ENCODE measurements at places on chromosomes 6 and 20. TPM values are rescaled to one million over a fixed set of nuclear protein-coding genes. Genes with fewer than 3 reads are reported as not detected.

ADGRF5 gene
- total RNA-seq: 56.9 TPM

ADGRG6 gene
- 13.4 TPM for total RNA-seq

HLA-DRB5 gene
- 27.1 TPM for total RNA-seq

EYA4 gene
- 8.5 TPM for total RNA-seq

ETV7 gene
- 0.63 TPM for total RNA-seq

SCRT2 gene
- total RNA-seq: not detected

B3GAT2 gene
- not detected for total RNA-seq

ZDHHC14 gene
- total RNA-seq: 12.1 TPM

ZNF165 gene
- 0.44 TPM for total RNA-seq

PRR18 gene
- 0.65 TPM for total RNA-seq

HLA-DOB gene
- 0.27 TPM for total RNA-seq

FOXS1 gene
- total RNA-seq: 3.1 TPM

SCUBE3 gene
- 0.44 TPM for total RNA-seq

DNA sequence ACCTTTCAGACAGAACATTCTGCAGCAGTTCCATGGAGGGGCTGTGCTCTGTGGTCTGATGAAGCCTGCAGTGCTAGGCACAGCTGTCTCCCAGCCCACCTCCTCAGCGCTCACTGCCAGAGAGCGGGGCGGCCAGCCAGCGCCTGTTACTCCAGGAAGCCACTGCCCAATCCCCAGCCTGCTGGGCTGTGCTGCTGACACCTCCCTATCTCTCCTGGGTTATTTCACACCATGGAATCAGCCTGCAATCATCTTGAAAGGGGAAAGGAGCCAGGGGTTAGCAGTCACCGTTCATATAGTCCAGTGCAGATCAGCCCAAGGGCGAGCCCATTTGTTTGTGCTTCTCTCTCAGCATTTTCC is 46.3 kb upstream of the NHSL1 start:
- peak; percentile 87 for DNase-seq

DNA sequence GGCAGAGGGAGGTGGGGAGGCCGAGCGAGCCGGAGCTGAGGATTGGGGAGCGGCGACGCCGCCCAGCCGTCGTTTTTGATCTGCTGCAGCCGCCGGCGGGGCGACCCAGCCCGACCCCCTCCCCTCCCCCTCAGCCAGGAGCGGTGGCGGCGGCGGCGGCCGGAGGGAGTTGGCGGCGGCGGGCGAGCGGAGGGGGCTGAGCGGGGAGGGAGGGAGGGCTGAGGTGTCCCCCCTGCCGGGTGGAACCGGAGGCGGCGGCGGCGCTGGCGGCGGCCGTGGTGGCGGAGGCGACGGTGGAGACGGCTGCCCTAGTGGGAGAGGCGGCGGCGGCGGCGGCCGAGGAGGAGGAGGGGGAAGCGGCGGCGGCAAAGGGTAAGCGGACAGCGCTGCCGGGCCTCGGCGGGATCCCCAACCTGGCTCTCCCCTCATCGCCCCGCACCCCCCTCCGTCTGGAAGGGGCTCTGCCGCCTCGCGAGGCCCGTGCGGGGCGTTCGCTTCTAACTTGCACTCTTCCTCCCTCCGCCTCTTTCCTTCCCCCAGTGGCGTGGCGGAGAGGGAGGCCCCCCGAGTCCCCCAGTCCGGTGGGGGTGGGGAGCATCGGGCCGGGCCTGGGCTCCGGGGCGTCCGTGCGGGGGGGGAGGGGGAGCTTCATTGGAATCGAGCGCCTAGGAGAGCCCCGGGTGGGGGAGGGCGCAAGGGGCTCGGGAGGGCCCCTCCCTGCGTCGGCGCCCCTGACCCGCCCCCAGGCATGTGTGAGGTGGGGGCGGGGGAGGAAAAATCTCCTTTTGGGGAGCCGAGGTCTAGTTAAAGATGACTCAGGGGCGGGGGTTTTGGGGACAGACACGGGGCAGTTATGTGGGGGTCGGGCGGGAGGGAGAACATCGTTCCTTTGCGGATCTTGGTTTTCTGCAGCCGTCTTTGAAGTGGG is at the start of gene TAB2:
Gene TAB2, plus strand, starts transcription at position 69 of the 928 bp plus-strand sequence. CDS start 52,286 bp downstream, outside the sequence.
- DNase-seq: peak; percentile 54

DNA sequence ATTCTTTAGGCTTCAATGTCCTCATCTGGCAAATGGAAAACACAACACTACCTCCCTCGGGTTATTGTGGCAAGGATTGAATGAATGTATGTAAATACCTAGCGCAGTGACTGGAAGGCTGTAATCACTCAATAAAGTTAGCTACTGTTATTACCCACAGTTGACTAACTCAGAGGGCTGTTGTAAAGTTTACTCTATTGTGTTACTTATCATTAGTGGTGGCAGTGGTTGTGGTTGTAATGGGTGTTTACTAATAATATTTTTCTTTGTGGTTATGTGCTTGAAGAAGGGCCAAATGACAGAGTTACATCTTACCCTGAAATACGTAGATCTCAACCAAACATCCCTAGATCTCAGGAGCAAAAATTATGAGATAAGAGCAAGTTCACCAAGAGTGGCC is 42.0 kb upstream of the PXDC1 start:
- no peak for DNase-seq

DNA sequence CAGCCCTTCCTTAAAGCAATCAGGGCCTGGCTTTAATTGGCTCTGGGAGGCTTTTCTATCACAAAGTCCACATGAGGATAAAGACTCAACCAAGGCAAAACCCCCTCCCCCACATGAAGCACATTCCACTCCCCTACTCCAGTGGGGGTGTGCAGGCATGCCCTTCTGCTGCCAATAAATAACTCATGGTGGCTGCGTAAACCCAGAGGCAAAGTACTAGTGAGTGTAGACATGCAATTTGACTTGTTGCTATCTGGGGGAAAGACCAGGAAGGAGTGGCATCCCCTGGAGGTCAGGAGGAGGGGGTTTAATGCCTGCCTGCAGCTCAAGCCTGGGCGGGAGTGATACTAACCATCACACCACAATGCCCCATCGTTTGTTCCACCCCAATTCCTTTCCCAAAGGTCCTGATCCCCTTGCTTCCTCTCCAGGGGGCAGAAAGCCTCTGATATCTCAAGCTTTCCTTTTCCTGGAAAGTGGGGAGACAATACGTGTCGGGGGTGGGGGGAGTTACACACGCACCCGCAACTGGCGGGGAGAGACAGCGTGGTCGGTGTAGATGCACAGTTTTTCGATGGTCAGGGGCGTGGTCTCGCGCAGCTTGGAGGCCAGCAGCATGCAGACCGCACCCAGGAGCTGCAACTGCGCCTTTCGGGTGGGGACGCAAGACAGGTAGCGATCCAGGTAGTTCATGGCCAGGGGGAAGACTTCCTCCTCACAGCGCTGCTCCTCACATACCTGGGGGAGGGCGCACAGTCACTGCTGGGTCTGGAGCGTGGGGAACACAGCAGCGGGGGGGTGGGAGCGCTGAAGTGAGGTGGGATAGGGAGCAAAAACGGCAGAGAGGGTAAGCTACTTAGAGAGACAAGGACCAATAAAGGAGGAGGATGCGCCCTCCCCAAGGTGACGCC is 1.5 kb downstream of the CCND3 start:
- DNase-seq: peak; percentile 31

DNA sequence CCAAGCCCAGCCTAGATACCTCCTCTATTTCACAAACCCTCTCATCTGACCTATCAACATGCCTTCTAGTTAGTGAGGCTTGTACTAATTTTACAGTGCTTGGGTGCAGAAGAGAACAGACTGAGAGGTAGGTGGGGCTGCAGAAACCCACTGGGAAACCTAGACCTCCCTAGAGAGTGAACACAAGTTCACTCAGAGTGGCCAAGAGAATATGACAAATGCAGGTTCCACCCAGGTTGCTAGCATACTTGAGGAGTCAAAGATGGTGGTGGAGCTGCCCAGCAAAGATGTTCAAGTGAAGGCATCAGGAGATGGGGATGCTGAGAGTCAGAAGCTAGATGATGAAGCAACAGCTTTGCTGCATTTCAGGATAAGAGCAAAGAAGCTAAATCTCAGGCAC is 337.0 kb downstream of the PTPRT start:
- DNase-seq: no peak

- no peak for DNase-seq
These were observed 100.2 kb downstream of the PSMB1 start for GRCh38 chr6:170452767-170453545.

DNA sequence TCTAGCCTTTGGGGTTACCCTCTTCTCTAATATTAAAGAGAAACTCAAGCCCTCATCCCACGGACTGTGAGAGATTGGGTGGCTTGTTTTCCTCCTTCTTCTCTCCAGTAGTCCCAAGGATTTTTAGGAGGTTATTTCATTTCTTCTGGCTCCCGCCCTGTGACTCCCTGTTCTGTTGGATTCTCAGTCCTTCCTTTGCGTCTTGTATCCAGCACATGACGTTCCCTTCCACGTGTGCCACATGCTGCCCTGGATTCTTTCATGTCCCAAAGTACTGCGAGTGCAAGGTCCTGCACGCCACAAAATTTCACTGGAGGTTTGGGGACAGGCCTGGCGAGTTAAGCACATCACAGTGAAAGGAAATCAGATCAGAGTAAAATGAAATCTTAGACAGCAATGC is 213.4 kb downstream of the PACRG start:
- DNase-seq: no peak

DNA sequence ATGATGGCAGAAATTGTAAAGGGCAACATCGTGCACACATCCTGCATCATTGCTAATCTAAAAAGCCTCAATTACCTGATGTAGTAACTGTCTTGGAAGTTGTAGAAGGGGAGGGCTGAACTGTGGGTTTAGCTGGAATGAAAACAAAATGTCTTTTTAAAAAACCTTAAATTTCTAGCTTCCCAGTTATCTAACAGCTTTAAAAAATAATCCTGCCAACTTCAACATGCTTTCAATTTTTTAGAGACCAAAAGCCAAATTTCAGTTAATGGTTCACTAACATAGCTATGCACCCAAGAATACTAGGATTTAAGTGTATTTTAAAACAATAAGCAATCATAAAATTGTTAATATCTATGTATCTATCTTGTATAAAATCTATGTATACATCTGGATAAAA is 11.9 kb downstream of the CD164 start:
- no peak for DNase-seq

- DNase-seq: no peak
These were observed 508.3 kb upstream of the SOX4 start for GRCh38 chr6:21085211-21085610.

DNA sequence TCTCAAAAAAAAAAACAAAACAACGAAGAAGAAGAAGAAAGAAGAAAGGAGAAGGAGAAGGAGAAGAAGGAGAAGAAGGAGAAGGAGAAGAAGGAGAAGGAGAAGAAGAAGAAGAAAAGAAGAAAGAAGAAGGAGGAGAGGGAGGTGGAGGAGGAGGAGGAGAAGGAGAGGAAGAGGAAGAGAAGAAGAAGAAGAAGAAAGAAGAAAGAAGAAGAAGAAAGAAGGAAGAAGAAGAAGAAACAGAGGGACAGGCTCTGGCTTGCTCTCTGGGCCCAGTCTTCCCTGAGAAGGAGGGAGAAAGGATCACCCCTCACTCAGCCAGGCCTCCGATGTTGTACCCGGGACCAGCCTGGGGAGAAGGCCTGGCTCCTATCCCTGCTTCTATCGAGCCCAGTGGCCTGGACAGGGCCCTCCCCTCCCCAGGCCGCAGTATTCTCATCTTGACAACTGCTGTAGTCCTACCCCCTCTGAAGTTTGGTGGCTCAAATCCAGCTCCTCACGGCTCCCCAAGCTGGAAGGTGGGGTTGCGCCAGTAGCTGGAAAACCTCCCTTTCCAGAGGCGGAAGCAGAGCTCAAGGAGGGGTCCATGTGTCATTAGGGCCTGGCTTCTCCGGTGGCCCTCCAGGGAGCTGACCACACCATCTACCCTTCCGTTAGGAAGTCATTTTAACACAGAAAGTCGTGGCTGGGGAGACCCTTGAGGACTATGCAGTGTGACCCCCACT is 18.9 kb downstream of the C6orf132 start:
- DNase-seq: no peak

DNA sequence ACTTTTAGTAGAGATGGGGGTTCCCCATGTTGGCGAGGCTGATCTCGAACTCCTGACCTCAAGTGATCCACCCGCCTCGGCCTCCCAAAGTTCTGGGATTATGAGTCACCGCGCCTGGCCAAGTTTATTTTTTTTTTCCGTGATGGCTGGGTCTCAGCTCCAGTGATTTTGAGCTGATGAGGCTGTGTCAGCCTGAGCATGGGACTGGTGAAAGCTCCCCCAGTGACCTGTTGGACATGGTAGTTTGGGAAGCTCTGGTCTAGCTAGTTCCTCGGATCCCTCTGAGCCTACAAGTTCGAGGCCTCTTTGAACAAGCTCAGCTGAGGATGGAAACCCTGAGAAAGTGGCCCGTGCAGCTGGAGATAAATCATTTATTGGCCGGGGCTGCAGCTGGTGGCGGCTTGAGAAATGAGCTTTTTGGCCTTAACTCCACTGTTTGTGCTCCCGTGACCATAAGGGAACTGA is 126.8 kb downstream of the SNX5 start:
- peak; percentile 48 for DNase-seq

- DNase-seq: no peak
These were observed 55.0 kb downstream of the TOX2 start for GRCh38 chr20:43969501-43970182.

- DNase-seq: no peak
These were observed 79.7 kb upstream of the MYLIP start for GRCh38 chr6:16049168-16049567.

DNA sequence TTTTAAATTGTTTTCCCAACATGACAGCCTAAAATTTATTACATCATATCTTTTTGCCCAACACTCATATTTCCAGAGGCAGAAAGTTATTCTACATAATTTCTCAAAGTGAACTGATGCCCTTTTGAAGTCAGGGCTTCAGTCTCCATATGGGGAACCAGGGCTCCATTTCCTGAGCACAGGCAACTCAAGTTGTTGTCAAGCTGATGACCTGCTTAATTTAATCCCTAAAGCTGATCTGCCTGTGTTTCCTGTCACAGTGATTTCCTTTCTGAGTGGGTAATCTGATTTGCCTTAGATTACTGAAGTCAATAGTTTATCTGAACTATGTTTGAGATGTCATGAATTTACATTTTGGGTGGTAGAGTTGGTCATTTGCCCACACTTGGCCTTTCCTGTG is 932.1 kb upstream of the MANEA start:
- no peak for DNase-seq

GRCh38 chr6:111205502-111205901 is 118.2 kb downstream of the SLC16A10 start:
- DNase-seq: no peak

All from left cardiac atrium (tissue), 4 donors.